CD4-positive, alpha-beta T cell treated with Interleukin-1 beta for 1 hour (primary cell): ENCODE measurements at places on chromosomes 2 and 18.

DNA sequence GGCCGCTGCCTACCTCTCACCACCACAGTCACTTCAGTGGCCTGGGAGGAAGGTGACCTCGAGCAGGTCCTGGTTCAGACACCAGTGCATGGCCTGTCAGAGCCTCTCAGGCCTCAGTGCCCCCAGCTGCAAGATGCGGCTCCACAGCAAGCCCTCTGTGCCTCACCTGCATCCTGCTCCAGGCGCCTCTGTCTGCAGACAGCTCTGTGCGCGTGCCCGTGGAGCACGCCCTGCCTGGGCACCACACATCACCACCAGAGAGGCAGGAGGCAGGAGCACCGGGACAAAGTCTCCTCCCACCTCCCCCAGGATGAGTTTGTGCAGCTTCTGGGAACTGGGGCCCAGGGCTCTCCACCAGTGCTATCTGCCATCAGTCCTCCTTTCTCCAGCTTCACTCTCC is 98.7 kb downstream of the TFCP2L1 start:
- DNase-seq = no peak

DNA sequence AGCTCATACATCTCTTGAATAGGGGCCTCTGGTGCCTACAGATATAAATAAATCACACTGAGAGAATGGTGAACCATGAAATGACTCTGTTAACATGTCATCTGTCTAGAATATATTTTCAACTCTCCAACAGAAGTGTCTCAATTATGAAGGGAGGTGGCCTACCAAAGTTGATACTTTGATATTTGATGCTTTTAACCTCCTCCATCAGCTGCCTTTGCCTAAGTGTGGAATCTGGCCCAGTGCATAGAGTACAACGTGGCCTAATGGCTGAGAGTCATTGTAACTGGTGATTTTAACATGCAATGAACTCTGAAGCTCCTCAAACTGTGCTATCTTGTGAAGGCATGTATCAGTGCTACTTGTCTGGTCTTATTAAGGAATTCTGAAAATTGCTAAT is 93.4 kb downstream of the MYO3B start:
- no peak for DNase-seq

DNA sequence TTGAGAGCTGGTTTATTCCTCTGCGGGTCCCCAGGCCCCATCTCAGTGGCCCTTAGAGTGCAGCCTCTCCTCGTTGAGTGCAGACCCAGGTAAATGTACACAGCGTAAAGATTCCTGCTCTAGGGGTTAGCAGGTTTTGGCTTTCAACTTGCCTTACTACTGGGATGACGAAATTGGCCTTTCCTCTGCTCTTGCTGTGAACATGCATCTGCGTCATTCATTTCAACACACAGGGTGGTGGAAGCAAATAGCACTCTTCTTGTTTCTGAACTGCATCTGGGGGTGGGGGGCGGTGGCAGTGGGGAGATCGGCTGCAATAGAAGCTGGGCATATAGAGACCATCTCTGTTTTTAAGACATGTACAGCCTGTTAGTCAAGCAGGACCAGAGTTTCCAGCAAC is 16.5 kb upstream of the SLC16A14 start:
- DNase-seq = no peak

DNA sequence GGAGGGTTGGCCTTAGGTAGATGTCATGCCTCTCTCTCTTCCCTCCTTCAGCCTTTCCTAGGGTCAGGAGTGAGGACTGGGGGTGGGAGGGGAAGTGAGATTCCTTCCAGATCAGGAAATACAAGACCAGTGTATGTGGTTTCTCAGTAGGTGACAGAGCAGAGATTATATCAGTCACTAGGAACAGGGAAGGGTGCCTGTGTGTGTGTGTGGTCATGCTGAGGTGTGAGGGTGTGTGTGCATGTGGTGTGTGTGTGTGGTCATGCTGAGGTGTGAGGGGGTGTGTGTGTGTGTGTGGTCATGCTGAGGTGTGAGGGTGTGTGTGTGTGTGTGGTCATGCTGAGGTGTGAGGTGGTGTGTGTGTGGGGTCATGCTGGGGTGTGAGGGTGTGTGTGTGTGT is 259.8 kb downstream of the LOXHD1 start:
- DNase-seq = no peak

- no peak for DNase-seq
Measured at GRCh38 chr2:171238946-171239345, 78.3 kb upstream of the TLK1 start.

DNA sequence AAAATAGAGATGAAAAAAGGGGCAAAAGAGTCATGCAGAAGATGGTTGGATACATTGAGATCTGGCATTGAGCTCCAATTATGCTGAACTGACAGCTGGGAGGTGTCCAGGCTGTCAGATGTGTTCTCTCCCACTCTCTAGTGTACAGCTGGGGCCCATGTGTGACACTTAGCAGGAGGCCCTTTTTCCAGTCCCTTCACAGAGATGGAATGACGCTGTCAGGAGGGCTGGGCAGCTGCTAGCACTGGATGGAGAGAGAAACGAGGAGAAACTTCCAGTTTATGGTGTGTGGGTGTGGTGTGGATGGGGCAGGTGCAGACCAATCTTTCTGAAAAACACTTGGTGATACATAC is 437.7 kb upstream of the HS6ST1 start:
- DNase-seq = no peak

DNA sequence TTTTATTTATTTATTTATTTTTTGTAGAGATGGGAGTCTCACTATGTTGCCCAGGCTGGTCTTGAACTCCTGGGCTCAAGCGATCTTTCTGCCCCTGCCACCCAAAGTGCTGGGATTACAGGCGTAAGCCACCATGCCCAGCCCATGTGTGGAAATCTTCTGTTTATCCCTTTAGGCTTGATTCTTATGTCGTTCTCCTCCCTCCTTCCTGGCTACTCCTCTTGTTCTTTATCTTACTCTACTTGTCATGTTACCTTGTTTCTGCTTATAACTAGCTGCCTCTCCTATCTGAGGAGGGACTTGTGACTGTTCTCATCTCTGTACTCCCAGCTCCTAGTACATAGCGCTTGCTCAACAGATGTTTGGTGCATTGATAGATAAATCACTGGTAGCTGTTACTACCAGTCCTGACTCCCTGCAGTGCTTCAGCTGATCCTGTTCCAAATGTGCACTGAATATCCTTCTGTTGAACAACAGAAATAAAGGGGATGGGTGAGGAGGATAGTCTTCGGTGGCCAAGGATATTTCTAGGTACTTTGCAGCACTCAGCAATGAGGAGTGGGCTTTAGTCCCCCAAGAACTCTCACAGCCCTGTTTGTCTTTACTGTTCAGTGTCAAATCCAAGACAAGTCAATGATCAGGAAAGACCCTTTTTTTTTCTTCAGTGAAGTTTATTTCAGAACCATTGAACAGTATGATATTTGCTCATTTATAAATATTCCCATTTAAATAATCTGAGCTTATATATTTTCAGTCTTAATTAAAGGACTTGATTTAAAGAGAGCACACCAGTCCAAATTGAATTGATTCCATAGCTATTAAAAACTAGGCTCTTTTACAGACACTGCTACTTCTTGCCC is 7.2 kb downstream of the IL1B start:
- DNase-seq = no peak
